Activated gamma-delta T cell treated with Interleukin-2 at 50 U/mL for 16 hours (primary cell): ENCODE measurements at places on chromosomes 5 and 9.

DNA sequence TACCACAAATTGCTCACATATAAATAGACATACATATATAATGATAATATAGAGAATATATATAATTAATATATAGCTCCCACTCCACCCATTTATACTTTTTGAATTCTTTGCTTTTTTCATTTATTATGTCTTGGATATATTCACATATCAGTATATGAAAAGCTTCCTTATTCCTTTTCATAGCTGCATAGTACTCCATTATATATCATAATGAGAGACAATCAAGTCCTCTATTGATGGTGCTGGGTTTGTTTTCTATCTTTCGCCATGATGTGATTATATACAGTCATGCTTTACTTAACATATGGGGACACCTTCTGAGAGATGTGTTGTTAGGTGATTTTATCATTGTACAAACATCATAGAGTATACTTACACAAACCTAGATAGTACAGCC is 51.6 kb upstream of the ELL2 start:
- no peak for DNase-seq

GRCh38 chr5:80282054-80282453 is 26.2 kb upstream of the SERINC5 start:
- DNase-seq, result no peak

DNA sequence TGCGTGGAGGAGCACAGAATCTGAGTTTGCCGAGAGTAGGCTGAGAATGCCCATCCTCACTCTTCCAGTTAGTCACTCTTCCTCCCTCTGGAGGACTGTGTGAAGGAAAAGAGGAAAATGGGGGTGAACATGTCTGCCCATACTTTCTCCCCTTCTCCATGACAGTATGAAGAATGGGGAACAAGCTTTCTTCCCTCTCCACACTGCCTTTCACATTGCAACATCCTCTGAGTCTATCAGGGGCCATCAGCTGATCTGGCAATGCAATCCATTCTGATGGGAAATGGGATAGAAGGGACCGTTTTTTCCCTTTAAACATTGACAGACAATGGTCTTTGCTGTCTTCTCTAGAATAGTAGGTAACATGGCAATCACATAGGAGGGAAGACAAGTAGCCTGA is 56.8 kb downstream of the UGCG start:
- no peak for DNase-seq

DNA sequence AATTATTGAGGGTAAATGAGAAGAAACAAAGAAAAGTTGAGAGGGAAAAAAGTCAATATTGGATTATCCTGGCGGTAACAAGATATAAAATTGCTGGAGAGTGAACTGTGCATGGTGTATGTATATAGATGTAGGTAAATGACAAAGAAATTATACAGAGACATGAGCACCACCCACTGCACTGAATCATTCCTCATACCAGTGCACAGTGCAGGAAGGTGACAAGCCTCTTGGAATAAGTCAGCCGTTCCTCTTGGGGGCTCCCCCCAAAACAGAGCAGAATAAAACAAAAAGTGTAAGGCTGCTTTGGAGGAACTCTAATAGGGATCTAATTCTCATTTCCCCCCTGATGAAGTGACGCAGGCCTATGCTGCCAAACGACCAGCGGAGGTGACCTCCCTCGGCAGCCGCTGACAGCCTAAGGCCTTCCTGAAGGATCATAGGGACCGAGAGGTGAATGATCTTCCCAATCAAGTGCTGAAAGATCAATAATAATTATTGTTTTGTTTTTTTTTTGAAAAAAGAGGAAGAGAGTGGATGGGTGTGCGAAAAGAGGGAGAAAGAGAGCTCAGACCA is 245.0 kb downstream of the PSAT1 start:
- no peak for DNase-seq

DNA sequence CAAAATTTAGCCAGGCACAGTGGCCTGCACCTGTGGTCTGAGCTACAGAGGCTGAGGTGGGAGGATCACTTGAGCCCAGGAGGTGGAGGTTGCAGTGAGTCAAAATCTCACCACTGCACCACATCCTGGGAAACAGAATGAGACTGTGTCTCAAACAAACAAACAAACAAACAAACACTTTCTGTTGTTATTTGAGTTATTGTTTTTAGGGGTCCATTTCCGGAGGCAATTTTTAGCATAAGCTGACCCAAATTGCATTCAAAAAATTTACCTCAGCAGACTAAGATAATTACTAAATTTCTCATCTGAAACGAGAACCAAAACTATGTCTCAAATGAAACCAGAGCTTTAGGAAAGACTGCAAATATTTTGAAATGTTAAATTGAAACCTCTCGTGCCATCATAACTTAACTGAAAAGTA is 1485.1 kb downstream of the EFNA5 start:
- DNase-seq, result no peak

DNA sequence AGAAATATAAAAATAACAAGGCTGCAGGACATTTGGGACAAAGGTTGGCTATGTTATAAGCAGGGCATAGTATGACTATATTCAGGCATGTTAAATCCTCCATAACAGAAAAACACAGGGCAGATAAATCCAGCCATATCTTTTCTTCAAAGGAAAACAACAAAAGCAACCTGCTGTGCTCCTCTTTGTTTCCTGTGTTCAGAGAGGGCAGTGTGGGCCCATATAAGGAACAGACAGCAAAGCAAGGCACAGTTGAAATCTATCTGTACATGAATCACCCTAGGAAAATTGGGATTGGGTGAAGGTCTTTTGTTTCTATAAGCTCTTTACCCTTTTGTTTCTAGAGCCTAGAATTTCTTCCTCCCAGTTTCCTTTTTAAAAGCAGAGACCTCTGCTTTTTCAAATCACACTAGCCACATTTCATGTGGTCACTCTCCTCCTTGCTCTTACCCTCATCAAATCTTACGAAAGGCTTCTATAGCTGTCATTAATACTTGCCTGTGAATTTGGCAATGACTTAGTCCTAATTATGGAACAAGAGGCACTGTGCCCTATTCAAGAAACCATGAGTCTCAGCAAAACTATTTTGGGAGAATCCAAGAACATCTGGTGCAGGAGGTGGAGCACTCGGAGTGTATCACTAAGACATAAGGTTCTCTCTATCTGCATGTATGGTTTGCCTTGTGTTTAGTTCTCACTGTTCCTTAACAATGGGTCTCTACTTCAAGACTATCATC is 1.8 kb downstream of the GZMA start:
- DNase-seq, result no peak

GRCh38 chr5:157510682-157511081 is 50.7 kb downstream of the NIPAL4 start:
- no peak for DNase-seq

DNA sequence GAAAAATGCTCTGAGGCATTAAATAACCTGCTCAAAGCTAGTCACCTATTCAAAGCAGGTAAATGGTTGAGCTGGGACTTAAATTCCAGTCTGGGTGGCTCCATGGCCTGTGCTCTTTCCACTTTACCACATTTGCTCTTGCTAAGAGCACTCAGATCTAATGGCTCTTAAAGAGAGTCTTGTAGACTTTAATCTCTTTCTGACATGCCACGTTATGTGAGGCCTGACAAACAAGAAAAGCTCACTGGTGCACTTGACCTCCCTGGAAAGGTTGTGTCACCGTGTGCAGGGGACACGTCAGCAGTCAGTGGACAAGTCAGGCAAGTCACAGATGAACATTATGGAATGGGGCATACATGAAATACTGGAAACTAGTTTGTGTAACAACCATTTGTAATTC is 129.9 kb upstream of the RPS23 start:
- no peak for DNase-seq

DNA sequence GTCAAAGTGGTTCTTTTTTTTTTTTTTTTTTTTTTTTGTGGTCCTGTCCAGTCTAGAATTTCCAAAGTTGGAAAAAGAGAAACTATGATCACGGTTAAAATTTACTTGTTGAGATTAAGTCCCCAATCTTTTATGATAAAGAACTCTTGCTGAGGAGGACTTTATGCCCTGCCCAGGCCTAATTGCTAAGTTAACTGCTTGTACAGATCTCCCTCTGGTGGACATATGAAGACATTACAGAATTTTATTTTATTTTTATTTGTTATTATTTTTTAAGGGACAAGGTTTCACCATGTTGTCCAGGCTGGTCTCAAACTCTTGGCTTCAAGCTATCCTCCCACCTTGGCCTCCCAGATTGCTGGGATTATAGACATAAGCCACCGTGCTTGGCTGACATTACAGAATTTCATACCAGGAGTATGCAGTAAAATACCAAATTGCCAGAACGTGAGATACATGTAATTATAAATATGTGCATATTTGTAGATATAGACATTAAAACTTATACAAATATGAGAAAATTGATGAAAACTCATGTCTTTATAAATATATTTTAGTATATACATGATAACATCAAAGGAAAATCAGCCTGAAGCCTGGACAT is 91.2 kb downstream of the RFK start:
- DNase-seq, result no peak

DNA sequence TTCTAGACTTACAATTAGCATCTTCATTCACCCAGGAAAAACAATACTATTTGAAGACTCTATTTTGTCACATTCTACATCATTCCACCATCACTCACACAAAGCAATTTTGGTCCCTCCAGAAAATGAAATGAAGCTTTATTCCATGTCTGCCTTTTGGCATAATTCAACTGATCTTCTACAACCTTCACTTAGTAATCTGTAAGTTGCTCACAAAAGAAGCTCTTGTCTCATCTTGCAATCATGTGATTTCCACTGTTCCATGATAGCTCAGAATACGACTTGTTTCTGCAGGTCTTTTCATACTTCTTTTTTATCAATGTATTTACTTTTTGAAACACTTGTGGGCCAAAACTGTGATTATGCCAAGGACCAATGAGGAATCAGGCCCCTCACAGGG is 261.9 kb upstream of the NR4A3 start:
- no peak for DNase-seq

- DNase-seq, result no peak
Observed at GRCh38 chr5:17216974-17217492, 398 bp upstream of the BASP1 start.

- no peak for DNase-seq
Observed at GRCh38 chr9:36092509-36093215, 43.9 kb upstream of the GLIPR2 start.

DNA sequence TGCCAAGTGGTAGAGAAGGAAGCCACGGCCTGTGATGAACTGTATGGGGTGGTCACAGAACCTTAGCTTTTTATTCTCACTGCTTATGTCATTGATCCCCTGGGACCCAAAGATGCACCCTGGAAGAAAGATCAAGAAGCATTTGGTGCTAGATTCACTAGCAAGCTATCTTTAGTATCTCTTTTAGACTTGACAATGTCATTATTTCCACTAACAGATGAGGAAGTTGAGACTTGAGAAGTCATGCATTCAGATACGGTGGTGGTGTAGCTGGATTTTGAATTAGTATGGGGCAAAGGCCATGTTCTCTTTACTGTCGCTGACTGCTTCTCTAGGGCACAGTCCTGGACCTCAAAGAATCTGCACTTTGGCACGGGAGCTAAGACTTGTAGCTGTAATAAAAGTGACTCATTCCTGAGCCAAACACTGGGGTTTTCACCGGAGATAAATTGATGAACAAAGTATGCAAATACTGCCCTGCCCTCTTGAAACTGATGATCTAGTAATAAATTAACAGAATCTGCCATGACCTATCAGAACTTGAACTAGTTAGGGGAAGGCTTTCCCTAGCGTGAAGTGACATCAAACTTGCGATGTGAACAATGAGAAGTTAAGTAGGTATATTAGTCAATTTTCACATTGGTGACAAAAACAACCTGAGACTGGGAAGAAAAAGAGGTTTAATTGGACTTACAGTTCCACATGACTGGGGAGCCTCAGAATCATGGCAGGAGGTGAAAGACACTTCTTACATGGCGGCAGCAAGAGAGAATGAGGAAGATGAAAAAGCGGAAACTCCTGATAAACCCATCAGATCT is 5.4 kb downstream of the GDA start:
- DNase-seq, result no peak

- no peak for DNase-seq
Observed at GRCh38 chr9:105338308-105338707, 93.9 kb downstream of the SLC44A1 start.

DNA sequence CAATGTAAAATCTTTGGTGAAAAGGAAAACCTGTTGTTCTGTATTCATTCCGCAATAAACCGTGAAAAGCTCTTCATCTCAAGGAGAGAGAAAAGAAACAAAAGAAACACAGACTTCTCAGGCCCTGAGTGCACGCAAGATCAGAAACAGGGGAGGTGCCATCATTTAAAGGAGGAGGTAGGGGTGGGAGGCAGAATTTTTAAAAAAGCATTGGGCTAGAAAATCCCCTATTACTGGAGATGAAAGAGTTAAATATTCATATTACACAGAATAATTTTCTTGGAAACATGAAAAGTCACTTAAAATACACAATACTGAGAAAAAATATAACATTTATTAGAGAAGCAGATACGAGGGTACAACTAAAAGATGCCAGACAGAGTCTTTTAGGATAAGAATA is 56.3 kb downstream of the USP20 start:
- DNase-seq, result no peak

- DNase-seq, result peak; percentile 33
Observed at GRCh38 chr9:126470241-126470993, 143.3 kb upstream of the LMX1B start.

DNA sequence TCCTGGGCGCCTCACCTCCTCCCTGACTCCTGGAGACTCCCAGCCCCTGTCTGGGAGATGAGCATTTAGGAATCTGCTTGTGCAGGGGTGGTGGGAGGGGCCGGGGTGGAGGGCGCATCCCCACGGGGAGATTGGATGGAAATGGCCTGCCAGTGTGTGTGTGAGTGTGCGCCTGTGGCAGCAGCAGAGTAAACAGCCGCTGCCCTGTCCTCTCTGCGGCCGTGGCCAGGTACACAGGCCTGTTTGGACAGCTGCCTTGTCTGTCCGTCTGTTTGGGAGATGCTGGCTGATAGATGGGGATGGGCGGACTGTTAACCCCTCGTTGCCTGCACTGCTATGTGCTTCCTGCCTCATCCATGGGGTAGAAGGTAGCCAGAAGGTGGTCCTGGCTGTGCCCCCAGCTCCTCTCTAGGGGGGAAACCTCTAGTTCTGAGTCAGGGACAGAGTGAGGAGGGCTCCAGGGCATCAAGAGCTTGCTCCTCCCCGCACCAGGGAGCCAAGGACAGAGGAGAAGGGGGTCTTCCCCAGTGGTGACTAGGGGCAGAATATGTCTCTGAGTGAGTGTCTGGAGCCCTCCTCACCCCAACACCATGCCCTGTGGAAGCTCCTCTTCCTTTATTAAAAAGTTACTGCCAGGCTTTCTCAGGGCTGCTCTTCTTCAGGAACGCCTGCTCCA is 60.1 kb downstream of the LMX1B start:
- no peak for DNase-seq
